NCI-H2081 (cell line): ENCODE measurements at places on chromosomes 12 and 14.

GRCh38 chr12:2686280-2686646 is 108.5 kb upstream of the FKBP4 start:
- DNase-seq = no peak

- no peak for DNase-seq
These were observed 22.5 kb downstream of the ZFHX2 start for GRCh38 chr14:23529016-23529415.

DNA sequence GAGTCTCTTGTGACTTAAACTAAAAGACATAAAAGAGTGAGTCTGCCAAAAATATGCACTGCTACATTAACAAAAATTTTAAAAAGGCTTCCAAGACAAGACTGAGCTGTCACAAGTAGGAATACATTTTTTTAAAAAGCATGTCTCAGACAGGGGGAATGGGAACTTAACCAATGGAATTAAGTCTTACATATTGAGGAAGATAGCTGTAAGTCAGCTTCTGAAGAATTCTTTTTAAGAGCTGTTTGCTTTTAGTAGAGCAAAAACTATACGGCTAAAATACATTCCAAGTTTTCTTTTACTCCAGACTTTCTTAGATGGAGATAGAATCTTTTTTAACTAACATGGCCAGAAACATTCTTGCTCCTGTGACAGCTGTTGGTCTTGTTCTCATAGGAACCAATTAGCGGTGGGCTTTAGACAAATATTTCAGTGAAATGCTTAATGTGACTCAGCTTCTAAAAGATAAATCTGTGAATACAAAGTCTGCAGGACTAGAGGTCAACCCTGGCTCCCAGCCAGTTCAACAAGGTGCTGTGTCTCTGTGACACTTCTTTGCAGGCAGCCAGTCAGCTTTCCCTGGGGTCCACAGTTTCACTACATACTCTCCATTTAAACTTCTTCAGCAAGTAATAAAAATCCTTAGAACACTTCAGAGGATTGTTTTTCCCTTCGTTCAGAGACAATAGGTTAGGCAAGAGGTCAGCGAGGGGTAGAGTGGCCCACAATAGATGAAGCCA is 187.6 kb downstream of the NAV3 start:
- no peak for DNase-seq

DNA sequence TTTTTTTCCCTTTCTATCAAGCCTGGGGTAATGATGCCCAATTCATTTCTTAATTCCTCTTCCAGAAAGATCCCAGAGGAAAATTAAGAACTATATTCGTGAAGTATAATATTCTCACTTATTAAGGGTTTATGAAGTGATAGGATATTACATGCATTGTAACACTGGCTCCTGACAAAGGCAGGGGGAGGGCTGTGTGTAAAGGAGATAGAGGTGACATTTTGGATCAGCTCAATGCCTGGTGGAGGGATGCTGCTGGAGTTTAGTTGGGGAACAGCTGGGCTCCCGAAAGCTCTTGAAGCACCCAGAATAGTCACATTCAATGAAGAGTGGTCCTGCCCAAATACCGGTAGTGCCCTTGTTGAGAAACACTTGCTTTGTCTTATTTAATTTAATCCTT is 774 bp downstream of the SERPINA11 start:
- DNase-seq = no peak

DNA sequence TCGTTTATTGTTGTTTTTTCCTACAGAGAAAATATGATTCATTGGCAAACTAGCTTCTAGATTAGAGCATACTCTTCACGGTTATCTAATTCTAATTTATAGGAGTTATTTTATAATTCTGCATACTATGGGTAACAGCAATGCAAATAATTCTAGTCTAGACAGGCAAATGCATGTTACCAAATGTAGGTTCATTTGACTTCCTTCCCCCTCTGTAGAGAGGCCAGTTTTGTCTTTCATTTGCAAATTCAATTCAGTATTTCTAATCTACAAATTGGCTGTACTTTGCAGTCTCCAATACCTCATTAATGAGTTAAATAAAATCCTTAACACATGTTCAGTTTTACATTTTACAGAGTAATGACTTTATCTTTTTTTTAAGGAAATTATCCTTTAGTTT is 4.2 kb downstream of the LGMN start:
- DNase-seq = no peak

DNA sequence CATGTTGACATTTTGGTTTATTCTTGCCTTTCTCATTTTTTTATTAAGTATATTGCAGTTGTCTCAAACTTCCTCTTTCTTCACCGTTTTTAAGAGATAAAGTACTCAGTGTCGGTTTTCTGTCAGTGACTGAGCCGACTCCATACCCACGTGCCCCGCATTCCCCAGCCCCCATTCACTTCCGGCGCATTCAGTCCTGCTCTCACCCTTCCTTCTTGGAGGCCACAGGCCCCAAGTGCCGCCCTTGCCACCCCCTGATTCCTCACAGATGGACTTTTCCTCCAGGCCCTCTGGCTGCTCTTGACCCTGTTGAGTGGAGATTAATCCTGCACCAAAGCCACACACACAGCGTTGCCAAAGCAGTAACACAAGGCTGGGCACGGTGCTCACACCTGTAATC is 19.1 kb upstream of the DNAH10 start:
- no peak for DNase-seq

GRCh38 chr12:130715150-130715997 is 725 bp downstream of the RIMBP2 start:
- no peak for DNase-seq

DNA sequence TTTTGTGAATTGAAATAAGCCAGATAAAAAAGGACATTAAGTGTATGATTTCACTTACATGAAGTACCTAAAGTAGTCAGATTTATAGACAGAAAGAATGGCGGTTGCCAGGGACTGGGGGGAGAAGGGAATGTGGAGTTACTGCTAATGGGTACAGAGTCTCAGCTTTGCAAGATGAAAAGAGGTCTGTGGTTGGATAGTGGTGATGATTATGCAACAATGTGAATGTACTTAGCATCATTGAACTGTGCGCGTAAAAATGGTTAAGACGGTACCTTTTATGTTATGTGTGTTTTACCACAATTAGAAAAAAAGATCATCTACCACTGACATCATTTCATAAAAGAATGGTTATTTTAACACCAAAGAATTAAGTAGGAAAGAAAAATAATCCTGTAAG is 35.9 kb downstream of the RNFT2 start:
- no peak for DNase-seq
